ENCODE measurements at places on chromosomes 1 and 21.

DNA sequence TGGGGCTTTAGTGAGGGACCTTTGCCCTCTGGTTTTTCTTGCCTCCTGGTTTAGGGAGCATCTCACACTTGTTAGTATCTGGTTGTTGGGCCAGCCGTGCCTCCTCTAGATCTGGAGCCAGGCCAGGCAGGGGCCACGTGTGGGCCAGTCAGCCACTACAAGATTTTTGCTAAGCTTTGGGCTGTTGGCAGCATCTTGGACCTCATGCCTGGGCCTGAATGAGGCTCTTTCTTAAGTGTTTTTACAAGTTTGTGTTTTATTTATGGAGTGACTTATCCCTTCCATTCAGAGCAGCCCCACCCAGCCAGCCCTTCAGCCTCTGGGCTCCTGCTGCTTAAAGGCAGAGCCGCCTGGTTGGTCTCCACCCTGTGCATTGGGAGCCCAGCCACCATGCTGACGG is 1.6 kb upstream of the SH3BGRL3 start:
- DNase-seq: no peak

DNA sequence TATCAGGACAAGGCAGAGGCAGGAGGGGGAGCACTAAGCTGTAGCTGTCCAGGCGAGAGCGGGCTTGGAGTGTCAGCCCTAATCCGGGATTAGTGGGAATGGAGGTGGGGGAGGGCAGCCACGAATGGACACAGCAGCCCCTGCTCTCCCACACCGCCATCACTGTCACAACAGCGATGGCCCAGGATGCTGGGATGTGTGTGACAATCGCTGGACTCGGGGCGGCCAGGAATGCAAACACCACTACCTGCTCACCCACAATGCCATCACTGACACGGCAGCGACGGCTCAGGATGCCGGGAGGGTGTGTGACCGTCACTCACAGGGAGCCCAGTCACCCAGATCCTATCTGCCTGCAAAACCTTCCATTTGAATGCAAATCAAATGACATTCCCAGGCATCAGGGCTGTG is 2.9 kb downstream of the C2CD2 start:
- no peak for DNase-seq

GRCh38 chr1:45953934-45954847 is 150.8 kb downstream of the MAST2 start:
- DNase-seq: no peak

- no peak for DNase-seq
Measured at GRCh38 chr21:35119501-35120047, 70.5 kb upstream of the RUNX1 start.

DNA sequence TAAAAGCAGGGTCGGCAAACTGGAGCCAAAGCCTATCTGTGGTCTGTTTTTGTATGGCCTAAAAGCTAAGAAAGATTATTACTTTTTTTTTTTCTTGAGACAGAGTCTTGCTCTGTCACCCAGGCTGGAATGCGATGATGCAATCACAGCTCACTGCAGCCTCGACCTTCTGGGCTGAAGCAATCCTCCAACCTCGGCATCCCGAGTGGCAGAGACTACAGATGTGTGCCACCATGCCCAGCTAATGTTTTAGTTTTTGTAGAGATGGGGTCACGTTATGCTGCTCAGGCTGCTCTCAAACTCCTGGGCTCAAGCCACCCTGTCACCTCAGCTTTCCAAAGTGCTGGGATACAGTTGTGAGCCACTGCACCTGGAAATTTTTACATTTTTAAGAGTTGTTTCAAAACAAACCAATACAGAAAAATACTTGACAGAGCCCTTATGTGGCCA is 6.5 kb upstream of the GLRX2 start:
- no peak for DNase-seq

- DNase-seq: no peak
Measured at GRCh38 chr1:30218438-30218837, 504.9 kb downstream of the MATN1 start.

DNA sequence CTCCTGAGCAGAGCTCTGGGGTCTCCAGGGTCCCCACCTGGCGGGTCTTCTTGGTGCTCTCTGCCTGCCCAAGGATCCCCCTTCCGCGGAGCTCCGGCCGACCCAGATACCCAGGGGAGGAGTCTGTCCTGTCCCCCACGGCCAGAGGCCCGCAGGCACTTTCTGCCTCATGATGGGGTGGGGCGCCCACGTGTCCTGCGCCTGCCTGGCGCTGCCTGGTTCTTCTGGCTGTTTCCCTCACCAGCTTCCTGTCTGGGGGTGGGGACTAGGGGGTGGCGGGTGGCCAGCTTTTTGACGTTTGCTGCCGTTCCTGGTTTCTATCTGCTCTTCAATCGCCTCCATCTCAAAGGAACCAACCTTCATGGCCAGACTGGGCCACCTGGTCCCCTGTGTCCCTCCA is 313.3 kb upstream of the VAMP3 start:
- no peak for DNase-seq

- no peak for DNase-seq
Measured at GRCh38 chr1:235834620-235835019, 32.1 kb downstream of the LYST start.

DNA sequence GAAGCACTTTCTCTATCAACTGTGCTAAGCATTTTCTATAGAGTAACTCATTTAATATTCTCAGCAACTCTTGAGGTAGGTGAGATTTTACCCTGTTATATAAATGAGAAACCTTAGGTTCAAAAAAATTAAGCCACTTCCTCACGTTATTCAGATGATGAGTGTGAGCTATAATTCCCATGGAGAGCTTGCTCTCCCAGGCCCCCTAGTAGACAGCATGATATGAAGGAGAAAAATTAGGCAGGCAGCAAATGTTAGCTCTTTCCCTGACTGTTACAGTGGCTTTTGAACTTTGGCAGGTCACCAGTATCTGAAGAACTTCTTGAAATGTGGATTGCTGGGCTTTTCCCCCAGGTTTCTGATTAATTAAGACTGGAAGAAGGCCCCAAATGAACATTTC is 753.1 kb downstream of the NCAM2 start:
- no peak for DNase-seq

- DNase-seq: no peak
Measured at GRCh38 chr1:55196433-55197035, 18.6 kb downstream of the USP24 start.

GRCh38 chr21:36768496-36768895 is 69.6 kb downstream of the SIM2 start:
- no peak for DNase-seq

DNA sequence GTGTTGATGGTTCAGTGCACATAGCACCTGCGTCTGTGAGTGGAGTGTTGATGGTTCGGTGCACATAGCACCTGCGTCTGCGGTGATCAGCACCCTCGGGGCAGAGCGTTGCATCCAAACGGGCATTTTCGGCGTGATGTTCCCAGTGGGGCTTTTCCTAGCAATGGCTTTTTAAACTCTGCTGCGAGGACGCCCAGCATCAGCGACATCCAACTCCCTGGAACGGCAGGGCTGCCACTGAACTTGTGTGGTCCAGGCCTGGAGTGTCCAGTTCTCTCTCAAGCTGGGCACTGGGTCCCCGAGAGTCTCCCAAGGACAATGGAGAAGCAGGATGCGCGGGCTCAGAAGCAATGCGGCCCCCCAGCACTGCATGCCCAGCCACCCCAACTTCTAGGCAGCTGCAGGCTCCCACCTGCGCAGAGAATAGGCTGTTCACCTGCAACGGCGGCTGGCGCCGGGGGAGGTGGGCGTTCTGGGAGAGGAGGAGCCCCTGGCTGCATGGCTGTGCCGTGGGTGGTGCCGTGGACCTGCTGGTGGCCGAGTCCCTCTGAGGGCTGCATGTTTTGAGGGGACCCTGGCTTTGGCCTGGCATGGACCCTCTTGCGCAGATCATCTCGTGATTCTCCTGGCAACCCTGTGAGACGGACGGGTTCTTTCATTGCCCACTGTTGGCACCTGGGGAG is 10.1 kb upstream of the C1orf174 start:
- no peak for DNase-seq

Data from activated T-cell treated with anti-CD3 and anti-CD28 coated beads for 48 hours (primary cell).